ENCODE measurements at places on chromosomes 5 and 9.
A peak's percentile ranks its signal among the peaks of the same experiment; 100 is the strongest.

DNA sequence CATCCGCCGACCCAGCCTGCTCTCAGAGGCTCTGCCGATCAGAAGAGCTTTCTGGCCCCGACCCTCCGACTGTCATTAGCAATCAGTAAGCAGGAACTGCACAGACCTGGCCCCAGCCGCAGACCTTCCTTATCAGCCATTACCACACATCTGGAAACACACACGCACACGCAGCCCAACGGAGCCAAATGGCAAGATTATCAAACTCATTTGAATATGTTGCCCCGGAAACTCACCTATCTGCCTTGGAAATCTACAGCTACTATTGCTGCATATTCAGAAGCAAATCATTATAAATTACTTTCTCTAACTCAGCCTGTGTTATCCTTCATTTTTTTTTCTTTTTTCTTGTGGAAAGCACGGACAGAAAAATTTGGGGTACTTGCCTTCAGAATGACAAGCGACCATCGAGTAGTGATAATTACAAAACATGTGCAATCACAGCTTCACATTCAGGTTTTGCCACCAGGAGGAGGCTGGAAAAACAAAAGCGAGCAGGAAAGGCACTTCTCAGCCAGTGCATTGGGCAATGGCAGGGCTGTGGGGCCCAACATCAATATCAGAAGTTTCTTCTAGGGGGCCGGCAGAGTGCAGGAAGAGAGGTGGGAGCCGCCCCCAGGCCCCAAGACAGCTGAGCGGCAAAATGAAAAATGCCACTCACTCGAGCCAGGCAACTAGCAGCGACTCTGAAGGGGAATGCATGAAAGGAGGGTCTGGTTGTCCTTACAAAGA, 122.3 kb downstream of the VAV2 start:
- DNase-seq = peak; percentile 21

- no peak for DNase-seq
Observed at GRCh38 chr9:38287420-38287985, 105.0 kb upstream of the ALDH1B1 start.

DNA sequence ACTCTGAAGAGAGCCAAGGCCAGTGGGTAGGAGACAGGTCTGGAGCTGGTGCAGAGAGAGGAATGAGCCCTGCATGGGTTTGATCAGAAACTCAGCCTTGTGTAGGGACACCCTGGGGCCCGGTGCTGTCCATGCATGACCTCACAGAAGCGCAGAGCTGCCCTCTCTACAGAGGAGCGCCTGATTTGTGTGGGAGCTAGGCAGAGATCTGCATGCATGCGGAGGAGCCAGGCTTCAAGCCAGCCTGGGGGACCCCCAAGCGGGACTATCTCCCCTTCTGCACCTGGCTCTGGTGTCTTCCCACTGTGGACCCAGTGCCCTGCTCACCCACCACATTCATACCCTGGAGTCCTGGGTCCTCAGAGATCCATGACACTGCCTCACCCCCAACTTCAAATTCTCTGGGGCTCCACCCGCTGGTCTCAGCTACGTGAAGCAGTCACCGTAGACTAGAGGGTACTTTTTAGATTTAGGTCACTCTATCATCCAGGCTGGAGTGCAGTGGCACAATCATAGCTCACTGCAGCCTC, 2.6 kb upstream of the LCN2 start:
- DNase-seq = no peak

DNA sequence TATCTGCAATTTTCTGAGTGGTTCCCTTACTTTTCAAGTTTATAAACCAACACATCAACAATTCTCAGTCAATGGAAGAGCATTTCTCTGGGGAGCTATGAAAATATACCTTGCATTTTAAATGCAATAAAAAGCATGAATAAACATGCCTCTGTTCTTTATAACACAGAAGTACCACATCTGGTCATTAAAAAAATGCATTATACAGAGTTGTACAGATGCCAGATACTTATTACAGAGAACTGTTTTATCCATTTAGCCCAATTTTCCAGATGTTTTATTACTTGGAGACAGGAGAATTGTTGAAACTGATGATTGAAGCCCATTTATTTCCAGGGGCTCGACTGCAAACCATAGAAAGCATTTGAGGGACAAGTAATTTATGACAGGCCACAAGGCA, 19.2 kb upstream of the HEXB start:
- no peak for DNase-seq

DNA sequence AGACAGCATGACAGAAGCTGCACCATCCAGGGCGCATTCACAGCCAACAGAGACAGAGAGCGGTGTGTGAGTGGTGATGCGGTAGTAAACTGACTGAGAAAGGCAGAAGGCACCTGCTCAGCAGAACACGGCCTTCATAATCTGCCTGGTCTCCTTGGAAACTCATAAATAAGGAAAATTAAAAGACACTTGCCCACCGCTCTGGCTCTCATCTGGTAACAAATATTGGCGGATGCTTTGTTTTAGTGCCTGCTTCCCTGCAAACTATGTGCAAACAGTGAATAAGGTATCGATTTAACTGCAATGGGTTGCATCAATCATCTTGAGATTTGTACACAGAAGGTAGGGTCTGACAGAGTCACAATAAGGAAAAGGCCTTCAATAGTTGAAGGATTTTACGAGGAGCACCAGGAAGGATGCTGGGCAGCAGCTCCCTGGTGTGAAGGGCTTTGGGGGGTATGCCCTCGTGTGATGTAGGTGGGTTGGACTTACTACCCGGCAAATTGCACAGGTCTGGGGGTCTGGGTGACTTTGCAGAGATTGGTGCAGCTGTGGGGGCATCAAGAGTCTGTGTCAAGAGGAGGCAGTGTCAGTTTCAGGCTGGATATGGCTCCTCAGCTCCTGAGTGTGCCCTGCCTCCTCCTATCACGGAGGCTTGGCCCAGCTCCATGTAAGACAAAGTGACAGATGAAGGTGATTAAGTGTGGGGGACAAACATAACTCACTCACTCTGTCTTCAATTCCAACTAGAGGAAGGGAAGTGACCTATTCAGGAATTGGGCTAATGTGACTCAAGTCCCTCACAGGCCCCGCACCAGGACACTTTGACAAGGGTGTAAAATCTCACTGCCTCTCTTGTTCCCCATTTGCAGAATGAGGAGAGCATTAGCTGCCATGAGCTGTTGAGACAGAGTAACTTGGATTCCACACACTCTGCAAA, 166.7 kb downstream of the ICE1 start:
- DNase-seq = no peak

- DNase-seq = no peak
Observed at GRCh38 chr5:72281764-72282499, 38.1 kb downstream of the MRPS27 start.

DNA sequence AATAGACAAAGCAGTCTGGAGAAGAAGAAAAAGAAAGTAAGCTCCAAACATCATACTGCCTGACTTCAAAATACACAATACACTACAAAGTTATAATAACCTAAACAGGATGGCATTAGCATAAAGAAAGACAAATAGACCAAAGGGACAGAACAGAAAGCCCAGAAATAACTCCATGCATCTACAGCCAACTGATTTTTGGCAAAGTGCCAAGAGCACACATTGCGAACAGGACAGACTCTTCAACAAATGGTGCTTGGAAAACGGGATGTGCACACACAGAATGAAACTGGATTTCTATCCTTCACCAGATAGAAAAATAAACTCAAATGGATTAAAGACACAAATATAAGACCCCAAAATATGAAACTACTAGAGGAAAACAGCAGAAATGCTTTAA, 66.6 kb upstream of the SPATA31E1 start:
- DNase-seq = no peak

DNA sequence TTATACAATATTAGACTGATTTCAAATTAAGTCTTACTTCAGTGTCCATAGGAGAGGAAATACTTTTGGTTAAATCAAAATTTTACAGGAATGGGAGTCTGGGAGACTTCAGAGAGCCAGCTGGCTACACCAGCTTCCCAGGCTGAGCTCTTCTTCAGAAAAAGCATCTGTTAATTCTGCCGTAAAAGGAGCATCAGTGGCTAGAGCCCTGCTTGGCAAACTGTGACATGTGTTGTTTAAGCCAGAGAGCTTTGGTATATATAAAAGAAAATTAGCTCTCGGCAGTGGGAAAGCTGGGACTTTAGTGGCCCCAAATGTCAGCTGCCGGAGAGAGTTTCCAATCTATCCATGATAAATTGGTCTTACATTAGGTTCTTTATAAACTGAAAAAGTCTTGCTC, 378.8 kb upstream of the TUSC1 start:
- no peak for DNase-seq

DNA sequence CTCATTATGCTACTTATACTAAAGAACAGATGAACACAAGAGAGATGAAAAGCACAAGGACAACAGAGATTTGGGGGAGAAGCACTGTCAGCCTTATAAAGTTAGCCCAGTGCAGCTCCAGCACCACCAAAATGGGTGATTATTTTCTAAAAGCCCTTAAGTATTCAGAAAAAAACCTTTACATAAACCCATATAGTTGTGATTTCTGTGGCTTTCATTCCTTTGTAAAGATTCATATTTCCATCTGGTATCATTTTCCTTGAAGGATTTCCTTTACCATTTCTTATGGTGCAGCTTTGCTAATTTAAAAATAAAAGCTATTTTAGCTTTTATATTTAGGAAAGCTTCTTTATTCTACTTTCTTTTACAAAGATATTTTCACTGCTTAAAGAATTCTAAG, 311.0 kb downstream of the TMEM167A start:
- DNase-seq = no peak

DNA sequence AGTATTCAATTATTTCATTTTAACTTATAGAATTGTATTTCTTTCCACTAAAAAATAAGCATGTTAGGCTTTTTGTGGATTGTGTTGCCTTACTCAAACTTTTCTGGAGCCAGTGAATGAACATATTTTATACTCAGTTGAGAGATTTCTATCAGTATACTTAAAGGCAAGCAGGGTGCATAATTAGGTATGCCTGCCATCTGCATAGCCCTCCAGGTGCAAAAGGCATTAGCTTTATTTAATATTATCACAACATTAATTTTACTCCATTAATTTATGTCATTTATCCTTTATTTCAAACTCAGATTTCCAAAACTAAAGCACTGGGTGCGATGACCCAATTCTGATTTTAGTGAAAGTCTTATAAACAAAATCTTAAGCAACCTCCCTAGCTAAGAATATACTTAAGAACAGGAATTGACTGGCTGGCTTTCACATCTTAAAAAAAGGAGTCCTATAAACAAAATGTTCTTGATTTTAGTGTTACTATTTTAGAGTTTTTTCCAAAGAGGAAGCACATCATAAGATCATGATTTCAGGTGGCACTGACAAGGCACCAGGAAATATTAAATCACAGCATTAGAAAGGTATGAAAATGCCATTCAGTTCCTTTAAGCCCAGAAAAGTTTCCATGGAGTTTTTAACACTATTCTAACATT, 178.4 kb downstream of the MPDZ start:
- no peak for DNase-seq

DNA sequence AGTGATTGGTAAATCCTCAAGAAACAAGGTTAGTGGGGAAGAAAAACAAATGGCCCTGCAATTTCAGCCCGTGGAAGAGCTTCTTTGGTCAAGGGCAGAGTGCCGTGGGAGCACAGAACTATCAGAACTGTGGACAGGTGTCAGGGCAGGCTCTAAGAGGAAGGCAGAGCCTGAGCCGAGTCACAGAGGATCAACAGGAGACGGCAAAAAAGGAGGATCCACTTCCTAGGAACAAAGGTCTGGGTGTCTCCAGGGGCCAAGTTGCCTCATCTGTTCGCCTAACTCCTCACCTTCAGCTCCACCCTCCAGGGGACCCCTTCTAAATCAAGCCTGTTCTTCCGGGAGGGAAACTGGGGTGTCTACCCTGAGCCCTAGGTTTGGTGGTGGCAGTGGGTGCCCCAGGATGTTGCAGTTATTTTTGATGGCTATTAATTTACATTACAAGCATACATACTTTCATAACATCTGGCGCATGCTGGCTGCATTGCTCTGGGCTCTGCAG, 88.0 kb downstream of the FEM1C start:
- no peak for DNase-seq

DNA sequence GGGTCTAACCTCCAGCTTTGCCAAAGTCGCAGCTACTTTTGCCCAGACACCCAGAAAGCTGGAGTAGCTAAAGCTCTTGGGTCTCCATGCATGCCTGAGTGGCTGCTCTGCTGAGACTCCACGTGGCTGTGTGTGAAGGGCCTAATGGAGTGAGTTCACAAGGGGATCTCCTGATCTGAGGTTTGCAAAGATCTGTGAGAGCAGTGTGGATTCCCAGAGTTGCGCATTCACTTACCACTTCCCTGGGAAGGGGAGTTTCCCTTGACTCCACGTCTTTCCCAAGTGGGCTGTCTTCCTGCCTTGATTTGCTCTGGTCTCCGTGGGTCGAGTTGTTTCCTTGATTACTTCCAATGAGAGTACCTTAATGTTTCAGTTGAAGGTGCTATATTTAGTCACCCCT, 17.6 kb upstream of the CDKN2B start:
- DNase-seq = no peak

GRCh38 chr9:81417941-81418340, 271.4 kb downstream of the TLE1 start:
- no peak for DNase-seq

DNA sequence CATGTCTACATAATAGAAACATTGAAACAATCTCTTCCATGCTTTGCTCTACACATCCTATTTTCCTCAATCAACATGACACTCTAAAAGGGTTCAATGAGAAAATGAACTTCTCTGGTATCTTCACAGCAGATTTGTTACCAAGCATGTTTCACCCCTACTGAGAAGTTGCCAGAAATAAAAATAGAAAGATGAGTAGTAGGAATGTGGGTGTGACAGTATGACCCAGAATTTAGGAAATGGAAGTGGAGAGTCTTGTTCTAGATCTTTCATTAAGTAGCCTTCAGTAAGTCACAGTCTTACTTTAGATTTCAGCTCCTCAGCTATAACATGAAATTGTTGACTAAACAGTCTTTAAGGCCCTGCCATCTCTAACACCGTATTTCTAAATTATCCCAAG, 581.8 kb downstream of the EFNA5 start:
- DNase-seq = no peak

DNA sequence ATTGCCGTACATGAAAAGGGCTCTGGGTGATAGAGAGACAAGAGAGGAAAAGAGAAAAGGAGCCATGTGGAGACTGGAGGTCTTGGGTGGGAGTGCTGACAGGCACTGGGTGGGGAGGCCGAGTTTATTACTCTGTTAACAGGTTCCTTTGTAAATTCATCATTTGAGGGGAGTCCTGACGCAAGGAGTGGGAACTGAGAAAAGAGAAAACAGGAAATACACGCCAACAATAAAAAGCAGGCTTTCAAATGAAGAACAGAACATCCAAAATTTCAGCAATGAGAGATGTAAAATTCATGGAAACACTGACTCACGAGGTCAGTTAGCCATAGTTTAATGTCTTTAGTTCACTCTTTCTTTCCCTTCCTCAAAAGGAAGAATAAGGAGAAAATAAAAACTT, 342.8 kb downstream of the TMEM167A start:
- no peak for DNase-seq

- DNase-seq = no peak
Observed at GRCh38 chr9:101467690-101468089, 32.1 kb upstream of the ALDOB start.

GRCh38 chr9:127809002-127809539, 6.4 kb downstream of the FPGS start:
- DNase-seq = no peak
